BE2C (cell line): ENCODE measurements at places on chromosomes 4 and X.
A peak's percentile ranks its signal among the peaks of the same experiment; 100 is the strongest.

- DNase-seq, result peak; percentile 7
Measured at GRCh38 chr4:8708401-8709021, 115.9 kb downstream of the CPZ start.

DNA sequence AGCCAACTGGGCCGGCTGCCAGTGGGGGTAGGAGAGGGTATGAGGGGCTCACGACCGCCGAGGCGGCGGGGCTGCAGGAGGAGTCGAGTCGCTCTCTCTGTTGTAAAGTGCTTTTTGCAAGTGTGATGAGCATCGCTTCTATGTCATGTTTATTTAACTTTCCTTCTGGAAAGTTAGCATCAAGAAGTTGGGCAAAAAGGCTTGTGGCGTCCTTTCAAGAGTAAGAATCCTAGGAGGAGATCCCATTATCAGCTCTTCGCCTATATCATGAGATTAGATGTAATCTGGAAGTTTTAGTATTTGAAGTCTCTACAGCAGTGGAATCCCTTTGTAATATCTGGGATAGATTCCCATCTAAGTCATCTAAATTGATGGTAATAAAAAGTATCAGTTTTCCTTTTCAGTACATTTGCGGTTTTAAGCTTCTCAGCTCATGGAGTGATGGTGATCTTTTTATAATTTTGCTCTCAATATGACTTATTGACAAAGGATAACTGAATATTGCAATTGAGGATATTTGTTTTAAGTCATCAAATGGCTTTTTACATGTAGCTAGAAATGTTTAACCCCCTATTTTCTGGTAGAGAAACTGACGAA, 1.7 kb downstream of the GALNT7 start:
- DNase-seq, result no peak

DNA sequence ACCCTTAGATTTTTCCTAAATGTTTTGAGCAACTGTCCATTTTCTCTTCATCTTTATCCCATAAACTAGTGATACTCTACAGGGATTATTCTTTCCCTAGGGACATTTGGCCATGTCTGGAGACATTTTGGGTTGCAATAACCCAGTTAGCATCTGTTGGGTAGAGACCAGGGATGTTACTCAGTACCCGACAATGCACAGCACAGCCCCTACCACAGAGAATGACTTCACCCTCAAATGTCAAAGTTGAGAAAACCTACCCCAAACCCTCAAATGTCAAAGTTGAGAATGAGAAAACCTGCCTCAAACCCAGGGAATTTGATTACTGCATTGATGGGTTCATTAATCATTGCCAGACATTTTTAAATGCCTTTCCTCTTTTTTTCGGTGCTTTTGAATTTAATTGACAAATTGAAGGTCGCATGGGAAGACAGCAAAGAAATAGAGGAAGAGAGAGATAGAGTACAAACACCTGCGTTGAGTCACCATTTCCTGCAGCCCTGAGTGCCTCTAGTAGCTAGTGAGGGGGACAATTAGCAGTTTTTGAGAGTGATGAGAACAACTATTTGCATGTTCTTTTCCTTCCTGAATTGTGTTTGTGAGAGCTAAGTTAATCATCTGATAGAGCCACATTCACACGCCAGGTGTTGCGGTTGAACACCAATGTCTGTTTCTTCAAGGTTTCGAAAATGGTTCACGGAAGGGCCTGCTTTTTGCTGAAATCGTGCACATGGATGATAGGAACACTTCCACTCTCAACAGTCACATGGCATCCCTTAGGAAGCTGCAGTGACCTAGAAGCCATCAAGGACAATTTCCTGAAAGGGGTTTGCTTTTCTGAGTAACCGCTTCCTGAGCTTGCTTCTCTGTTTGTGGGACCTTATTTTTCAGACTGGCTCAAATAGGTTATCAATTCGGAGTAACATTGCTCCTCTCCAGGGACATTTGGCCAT, 203.9 kb upstream of the VCX3A start:
- DNase-seq, result no peak

DNA sequence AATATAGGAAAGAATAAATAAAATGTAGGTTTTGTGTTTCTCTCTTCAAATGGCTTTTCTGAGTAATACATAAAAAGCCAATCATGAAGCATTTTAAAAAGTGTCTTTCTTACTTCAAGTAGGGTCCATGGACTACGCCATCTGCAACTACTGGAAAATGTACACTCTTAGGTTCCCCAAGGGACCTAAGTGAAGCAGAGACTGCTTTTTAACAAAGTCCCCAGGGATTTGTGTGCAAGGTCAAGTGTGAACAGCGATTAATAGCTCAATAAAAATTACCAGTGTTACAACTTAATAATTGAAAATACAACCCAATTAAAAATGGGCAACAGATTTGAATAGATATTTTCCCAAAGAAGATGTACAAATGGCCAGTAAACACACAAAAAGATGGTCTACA, 84.9 kb downstream of the ARHGAP6 start:
- DNase-seq, result no peak

DNA sequence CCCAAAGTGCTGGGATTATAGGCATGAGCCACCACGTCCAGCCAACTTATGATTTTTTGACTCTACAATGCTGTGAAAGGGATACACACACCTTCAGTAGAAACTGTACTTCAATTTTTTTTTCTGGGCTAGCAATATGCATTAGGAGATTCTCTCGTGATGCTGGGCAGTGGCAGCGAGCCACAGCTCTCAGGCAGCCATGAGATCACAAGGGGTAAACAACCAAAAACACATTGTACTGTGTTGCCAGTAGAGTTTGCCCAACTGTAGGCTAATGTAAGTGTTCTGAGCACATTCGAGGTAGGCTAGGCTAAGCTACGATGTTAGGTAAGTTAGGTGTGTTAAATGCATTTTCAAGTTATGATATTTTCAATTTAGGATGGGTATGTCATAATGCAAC, 25.7 kb downstream of the RAB33A start:
- no peak for DNase-seq

DNA sequence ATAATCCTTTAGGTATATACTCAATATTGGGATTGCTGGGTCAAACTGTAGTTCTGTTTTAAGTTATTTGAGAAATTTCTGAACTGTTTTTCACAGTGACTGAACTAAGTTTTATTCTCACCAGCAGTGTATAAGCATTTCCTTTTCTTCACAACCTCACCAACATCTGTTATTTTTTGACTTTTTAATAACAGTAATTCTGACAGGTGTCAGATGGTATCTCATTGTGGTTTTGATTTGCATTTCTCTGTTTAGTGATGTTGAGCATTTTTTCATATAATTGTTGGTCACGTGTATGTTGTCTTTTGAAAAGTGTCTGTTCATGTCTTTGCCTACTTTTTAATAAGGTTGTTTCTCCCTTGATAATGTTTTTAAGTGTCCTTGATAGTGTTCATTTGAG, 112.6 kb downstream of the LINC00632 start:
- no peak for DNase-seq

- DNase-seq, result no peak
Measured at GRCh38 chr4:110106931-110107296, 91.5 kb downstream of the ELOVL6 start.

- no peak for DNase-seq
Measured at GRCh38 chr4:10765386-10765785, 80.8 kb upstream of the CLNK start.

DNA sequence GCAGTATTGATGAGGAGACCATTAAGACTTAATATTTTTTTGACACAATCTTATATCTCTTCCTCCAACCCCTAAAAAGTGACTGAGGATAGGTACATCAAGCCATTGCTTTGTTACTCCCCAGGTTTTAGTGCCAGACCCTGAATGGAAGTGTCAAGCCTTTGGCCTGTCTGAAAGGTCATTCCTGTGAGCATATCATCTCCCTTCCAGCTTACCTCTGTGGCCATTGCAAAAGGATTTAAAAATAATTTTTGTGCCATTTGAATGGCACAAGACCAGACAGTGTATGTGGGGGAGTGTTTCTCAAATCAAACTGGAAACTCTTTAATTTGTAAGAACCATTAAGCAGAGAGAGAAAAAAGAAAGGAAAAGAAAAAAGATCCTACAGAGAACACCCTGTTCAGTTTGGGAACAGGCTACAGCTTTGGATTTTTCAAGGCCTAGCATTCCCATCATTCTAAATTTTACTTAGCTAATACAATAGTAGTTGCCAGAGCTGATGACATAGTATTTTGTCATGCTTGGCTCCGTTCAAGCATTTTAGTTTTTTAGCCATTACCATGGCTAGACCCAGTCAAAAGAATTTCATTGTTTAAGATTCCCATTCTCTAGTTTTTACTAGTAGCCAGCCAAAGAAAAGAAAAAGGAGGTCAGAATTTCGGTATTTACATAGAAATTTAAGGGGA, 49.6 kb downstream of the HPF1 start:
- DNase-seq, result no peak

DNA sequence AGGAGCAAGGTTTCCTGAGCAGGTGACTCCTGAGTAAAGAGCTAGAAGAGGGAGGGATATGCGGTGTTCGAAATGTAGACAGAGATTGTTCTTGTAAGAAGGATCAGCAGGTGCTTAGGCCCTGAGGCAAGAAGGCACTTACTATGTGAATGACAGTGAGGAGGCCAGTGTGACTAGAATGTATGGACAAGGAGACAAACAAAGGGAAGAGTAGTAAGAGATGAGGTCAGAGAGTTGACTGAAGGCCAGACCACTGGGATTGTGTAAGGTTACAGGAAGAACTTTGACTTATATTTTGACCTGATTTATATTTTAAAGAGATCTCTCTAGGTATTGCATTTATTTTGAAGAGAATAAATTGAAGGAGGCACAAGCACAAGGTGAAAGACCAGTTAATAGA, 118.4 kb upstream of the ENPEP start:
- DNase-seq, result no peak

GRCh38 chrX:139191286-139191685, 339.3 kb upstream of the F9 start:
- DNase-seq, result no peak

- no peak for DNase-seq
Measured at GRCh38 chr4:32106767-32107166, 1386.6 kb downstream of the PCDH7 start.

- DNase-seq, result no peak
Measured at GRCh38 chrX:66191563-66191962, 27.5 kb downstream of the HEPH start.

- DNase-seq, result no peak
Measured at GRCh38 chr4:24260133-24260715, 324.1 kb downstream of the DHX15 start.

DNA sequence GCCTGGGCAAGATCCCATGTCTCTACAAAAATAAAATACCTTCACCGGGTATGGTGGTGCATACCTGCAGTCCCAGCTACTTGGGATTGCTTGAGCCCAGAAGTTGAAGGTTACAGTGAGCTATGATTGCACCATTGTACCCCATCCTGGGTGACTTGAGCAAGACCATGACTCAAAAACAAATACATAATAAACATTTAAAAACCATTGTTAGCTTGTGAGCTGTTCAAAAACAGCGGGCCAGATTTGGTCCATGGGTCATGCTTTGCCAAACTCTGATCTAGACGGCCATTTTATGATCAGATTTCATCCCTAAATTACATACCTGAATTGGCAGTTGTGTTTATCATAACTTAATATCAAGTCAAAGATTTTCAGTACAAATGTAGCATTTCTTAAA, 76.0 kb upstream of the GPM6B start:
- no peak for DNase-seq
